Right forelimb (tissue), 1 donor: ENCODE measurements at places on chromosomes 11 and 22.

GRCh38 chr11:128563942-128564641, 23.3 kb downstream of the ETS1 start:
- DNase-seq, result no peak

- DNase-seq, result no peak
Measured at GRCh38 chr11:62592146-62592815, 958 bp upstream of the TUT1 start.

GRCh38 chr11:34444428-34444827, 5.7 kb downstream of the CAT start:
- no peak for DNase-seq

DNA sequence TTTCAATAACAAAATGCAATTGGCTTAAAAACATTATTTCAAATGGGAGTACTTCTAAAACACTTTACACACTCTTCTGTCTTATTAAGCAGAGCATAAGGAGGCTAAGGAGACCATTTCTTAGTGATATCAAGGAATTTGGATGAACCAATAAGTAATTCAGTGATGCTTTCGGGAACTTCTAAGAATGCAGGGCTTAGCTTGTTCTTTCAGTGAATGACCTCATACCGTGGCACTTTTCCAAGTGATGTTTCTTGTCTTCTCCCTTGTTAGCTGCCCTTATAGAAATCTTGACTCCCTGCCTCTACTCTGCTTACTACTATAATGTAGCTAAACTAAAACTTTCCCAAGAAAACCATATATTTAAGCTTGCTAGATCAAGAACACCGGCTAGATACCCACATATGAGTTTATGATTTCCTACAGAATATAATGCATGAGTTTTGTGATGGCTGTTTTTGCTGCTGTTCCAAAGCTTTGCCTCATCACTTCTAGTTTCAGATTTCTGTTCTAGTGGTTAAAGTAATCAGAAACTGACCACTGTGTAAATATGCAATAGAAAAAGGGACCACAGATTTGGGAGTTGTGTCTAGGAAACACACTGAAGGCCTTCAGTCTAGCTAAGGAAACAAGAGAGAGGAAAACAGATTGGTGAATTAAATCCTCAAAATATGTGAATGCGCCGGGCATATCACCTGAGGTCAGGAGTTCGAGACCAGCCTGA, 37.5 kb upstream of the STK33 start:
- no peak for DNase-seq

DNA sequence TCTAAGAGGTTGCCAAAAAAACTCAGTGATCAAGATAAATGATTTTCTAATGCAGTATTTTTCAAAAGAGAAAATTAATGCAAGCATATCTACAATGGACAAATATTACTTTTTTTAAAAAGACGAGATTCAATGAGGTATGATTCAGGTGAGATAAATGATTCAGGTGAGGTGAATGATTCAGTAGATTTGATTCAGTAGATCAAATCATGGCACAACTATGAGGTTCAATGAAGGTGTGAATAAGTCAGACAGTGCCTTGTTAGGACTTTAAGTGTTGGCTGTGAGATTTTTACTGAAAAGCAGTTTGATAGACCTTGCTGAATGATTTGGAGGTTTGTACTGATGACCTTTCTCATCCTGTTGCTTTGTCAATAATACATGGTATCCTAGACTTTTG, 742.2 kb downstream of the NELL1 start:
- DNase-seq, result no peak

GRCh38 chr11:65882120-65883057, 2.8 kb downstream of the CTSW start:
- DNase-seq, result peak; percentile 37

- DNase-seq, result no peak
Measured at GRCh38 chr11:110338684-110339083, 42.3 kb upstream of the RDX start.

- DNase-seq, result no peak
Measured at GRCh38 chr11:94780432-94780831, 12.3 kb downstream of the AMOTL1 start.

DNA sequence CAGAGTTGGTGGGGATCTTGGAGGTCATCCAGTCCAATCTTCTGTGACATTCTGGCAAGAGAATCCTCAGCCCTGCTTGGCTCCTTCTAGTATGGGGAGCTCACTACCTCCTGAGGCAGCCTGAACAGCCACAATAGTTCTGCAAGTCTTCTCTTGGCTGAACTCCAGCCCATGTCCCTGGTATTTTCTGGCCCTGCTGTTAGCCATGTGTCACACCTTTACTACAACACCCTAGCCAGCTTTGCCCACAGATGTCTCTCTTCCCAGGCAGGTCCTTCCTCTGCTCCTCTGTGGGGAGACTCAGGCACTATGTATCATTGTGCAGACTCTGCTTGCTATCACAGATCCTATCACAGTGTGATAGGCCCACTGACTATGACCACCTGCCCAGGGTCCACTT, 297.7 kb downstream of the CTTN start:
- no peak for DNase-seq
